ENCODE measurements at places on chromosomes 6 and 20.

GRCh38 chr6:85449818-85450759 is at the start of gene NT5E:
Gene NT5E, plus strand, starts transcription at chr6:85450083. Its CDS starts 57 bp downstream, at chr6:85450140.
- DNase-seq: no peak

- no peak for DNase-seq
Observed at GRCh38 chr6:170230520-170231292, 60.2 kb downstream of the DLL1 start.

DNA sequence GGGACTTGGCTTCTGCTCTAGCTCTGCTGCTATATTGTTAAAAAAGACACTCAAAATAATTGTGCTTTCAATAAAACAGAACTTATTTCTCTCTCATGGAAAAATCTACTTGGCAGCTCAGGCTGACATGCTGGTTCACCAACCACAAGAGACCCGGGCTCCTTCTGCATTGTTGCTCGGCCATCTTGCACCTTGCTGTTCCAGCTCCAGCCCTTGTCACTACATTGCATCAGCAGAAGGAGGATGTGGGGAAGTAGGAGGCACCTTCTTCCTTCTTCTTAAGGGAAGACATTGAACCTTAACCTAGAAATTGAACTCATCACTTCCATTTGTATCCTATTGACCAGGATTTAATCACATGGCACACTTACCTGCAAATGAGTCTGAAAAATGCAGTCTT is 6.6 kb upstream of the C20orf202 start:
- no peak for DNase-seq

DNA sequence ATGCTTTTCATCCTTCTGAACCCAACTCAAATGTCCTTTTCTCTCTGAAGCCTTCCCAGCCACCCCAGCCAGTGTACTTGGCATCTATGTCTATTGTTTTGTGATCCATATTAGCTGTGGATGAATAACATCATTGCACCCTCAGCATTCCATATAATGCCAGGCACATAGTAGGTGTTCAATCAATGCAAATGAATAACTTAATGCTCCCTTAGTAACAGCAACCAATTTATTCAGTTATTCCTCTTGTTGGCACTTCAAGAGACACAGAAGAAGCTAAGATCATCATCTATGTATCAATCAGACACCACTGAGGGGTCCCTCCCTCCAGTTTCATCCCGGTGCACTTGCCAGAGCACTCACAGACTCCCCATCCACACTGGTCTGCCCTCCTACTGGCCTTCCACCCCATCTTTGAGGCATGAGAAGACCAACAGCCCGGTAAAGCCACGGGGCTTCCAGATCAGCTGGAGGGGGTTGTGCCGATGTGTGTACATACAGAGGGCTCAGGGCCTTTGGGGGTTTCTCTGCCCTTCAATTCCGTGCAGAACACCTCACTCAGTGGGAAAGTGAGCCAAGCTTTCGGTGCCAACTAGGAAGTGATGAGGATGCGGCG is 2.4 kb upstream of the TAF8 start:
- DNase-seq: no peak

DNA sequence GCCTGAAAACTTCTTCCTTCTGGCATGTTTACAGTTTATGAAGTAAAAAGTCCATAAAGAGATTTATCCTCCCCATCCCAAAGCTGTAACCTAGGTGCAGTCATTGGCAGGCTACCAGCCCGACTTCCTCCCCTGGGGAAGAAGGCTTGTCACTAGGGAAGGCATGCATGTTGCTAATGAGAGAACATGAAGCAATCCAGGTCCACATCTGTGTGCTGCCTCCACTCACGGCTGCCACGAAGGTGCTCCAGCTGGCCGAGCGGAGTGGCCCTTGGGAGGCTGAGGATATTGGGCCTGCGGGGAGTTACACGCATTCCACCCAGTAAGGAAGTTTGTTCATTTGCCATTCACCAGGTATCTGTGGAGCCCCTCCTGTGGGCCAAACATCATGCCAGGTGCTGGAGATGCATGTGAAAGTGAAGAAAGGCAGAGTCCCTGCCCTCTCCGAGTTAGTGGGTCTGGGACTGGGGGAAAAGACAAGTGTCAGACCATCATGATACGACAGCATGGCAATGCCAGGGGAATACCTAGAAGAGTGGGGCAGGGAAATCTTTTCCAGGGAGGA is 257.0 kb downstream of the NRN1 start:
- DNase-seq: no peak

GRCh38 chr6:165159460-165159859 is 149.9 kb downstream of the C6orf118 start:
- DNase-seq: no peak

Data from hematopoietic multipotent progenitor cell treated with erythropoietin and hydrocortisone succinate and interleukin-3 and kit ligand, for 17 days (in vitro differentiated cells).